ENCODE measurements at places on chromosomes 7 and 10. TPM values are rescaled to one million over a fixed set of nuclear protein-coding genes. Genes with fewer than 3 reads are reported as not detected.
A peak's percentile ranks its signal among the peaks of the same experiment; 100 is the strongest.

GRCh38 chr10:110081911-110082310 is 74.1 kb downstream of the ADD3 start:
- no peak for DNase-seq

GRCh38 chr7:118758582-118758981 is 534.1 kb downstream of the ANKRD7 start:
- DNase-seq, result no peak

- DNase-seq, result no peak
These were observed 38.4 kb downstream of the EEPD1 start for GRCh38 chr7:36191292-36191920.

GRCh38 chr10:15123749-15124184 is 26.6 kb downstream of the RPP38 start:
- DNase-seq, result no peak

DPP6 gene
- not detected for total RNA-seq

HMX3 gene
- total RNA-seq, result not detected

GIMAP4 gene
- total RNA-seq, result 335 TPM

GRCh38 chr10:43395571-43396060 is 13.4 kb downstream of the HNRNPF start:
- DNase-seq, result peak; percentile 24

- DNase-seq, result no peak
These were observed 7.0 kb downstream of the KNDC1 start for GRCh38 chr10:133166828-133167692.

SYNPO2L gene
- total RNA-seq, result not detected

PROSER2 gene
- total RNA-seq, result 0.27 TPM

GRCh38 chr10:126387931-126388911 is at the start of gene ADAM12:
Gene ADAM12 (minus strand): TSS chr10:126388477. CDS start chr10:126388145, 332 bp downstream.
- DNase-seq, result no peak

DNA sequence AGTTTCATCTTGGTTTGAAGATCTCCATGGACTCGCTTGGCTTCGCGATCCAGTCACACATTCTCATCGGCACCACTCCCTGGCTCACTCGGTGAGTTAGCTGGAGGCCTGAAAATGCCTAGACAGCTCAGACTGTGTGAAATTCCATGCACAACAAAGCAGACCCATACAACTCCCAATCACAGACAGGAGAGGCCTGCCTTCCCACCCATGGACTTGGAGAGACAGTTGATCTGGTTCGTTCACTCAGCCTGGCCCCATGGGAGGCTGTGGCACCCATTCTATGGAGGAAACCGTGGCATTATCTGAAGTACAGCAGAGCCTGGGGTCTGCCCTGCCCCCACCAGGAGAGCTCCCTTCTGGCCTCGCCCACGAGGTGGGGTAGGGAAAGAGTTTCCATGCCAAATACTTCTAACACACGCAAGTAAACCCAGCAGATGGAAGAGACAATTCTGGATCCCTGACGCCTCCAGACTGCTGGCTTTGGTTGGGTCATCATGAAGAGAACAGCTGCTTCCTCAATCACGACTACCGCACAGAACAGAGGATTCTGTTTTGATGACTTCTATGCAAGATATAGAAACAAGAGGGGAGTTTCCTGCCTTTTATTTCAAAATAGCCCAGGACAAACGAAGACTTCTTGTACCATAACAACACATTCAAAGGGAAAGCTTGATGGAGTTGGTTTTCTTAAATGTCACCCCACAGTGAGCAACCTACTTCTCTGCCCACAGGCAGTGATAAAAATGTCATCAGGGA is 15.9 kb downstream of the FAM53B start:
- no peak for DNase-seq

OR9A2 gene
- total RNA-seq, result not detected

GRCh38 chr7:34220506-34221185 is 315.3 kb downstream of the BMPER start:
- DNase-seq, result no peak

- DNase-seq, result peak; percentile 81
These were observed 26.4 kb downstream of the HIF1AN start for GRCh38 chr10:100562008-100562672.

GRCh38 chr10:117391436-117392205 is 16.4 kb upstream of the PDZD8 start:
- DNase-seq, result no peak

GRCh38 chr7:148304083-148304335 is 286.6 kb upstream of the C7orf33 start:
- no peak for DNase-seq

DNA sequence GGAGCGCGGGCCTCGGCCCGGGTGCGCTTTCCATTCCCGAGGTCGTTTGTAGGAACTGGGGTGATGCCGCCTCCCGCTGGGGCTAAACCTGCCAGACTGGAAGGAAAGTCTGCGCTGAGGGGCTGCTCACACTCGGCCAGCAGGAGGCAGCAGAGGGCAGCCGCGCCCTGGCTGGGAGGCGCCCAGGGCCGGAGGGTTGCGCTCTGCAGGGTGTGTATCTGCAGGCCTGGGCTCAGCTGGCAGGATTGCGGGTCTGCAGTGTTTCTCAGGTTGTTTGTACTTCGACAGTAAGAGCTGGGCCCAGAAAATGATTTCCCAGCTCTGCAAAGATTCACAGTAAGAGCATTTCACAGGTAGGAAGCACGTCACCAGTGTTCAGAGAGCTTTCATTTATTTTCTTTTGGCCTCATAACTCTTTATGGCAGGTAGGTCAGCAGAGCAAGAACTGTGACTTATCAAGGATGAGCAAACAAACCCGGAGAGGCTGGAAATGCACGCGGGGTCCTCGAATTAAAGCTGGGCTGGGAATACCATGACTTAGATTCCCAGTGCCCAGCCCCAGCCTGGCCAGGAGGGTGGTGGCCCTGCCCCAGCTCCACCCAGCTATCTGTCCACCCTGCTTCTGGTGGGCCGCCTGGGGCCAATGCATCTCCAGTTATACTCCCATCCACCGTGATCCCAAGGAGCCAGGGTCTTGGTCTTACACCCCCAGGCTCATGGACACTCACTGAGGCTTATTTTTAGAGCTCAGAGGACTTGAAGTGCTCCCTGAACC is 15.2 kb upstream of the PPP2R2D start:
- peak; percentile 84 for DNase-seq

DNA sequence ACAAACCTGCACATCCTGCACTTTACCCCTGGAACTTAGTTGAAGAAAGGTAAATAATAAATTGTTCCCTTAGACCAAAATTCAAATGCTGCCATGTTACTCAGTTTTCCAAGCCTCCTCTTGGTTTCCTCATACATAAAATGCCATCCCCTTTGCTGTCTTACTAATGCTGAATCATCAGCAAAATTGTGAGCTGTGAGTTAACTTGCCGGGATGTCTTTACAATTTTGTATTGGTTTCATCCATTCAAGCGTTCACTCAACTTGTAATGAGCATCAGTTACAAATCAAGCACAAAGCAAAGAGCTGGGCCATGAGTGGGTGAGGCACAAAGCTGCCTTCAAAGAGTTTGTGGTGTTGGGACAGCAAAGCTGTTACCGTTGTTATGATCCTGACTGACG is 395.8 kb upstream of the ZMIZ1 start:
- no peak for DNase-seq

DNA sequence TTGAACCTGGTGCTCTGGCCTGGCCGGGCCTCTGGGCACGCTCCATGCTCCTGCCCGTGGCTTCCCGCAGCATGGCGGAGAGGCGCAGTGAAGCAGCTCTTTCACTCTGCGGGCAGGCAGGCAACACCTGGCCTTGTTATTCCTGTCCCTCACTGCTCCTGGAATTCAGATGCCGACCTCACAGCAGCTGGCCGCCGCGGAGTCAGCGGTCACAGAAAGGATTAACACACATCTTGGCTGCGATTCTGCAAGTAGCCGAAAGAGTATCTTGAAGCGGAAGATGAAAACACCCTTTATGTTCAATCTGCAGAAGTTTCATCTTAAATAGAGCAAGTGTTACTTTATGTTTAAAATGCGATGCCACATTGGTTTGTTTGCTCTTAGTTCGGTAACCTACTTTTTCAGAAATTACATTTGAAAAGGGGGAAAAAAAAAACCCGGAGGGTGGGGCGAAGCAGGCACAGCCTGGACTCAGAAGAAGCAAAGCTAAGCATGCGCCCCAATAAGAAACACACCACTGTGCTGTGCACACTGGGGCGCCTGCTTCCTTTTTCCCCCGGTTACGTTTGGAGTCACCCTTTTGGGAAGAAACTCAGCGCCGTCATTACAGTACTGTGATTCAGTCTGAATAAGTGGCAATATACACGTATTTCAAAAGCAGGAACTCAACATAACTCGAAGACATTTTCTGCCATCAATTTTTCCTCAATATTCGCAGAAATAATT is 42.3 kb downstream of the BRI3 start:
- no peak for DNase-seq

GRCh38 chr10:122168101-122168500 is 103.0 kb upstream of the BTBD16 start:
- DNase-seq, result no peak

DNA sequence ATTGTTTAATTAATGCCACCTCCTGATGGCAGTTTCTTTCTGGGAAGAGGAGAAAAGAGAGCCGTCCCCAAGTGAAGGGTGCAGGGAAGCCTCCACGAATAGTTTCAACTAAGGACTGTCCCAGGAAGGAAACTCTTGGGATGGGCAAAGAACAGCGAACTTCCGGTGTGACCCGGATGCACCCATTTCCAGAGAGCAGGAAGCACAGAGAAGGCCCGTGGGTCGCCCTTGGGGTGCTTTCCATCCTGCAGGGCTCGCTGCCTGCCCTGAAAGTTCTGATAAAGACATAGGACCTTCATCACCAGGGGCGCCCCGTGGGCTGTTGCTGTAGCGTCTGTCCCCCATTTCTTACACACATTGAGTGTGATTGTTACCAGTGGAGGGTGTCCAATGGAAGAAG is 27.0 kb downstream of the GTF2I start:
- no peak for DNase-seq

DNA sequence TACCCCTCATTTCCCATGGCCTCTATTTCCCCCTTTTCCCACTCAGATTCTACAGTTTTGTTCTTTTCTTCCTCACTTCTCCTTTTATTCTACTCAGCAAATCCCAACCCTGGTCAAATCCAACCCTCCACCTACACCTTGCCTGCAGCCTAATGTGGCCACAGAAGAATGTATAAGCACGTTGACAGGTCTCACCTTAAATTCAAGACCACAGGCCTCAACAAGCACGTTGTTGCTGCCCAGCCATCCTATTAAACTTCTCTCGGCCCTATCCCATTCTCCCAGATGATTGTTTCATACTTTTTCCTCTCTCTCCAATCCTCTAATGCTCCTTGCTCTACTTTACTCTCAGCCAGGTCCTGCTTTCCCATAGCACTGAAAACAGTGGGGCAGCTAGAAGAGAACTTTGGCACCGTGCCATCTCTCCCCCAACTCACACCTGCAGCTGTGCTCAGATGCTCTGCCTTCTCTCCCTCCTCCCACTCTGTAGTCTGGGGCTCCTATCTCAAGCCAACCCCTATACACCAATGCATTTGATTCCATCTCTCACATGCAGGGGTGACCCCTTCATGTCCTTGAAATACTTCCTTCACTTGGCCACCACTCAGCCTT is 6.8 kb upstream of the EIF3A start:
- DNase-seq, result no peak

DNA sequence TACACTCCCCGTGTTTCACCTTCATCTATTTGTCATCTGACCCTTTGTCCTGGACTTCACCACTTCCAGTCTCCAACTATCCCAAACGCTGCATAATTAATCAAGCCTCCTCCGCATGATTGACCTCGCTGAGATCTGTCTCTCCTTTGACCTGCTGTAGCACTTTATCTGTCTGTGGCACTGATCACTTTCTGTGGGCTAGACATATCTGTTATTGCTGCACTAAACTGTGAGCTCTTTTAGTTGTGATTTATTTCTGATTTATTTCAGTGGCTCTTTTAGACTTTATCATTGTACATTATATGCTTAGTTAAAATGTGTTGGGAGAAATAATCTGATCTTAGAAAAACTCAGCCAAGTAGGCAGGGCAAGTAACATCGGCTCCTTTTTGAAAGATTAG is 91.9 kb upstream of the GATA3 start:
- no peak for DNase-seq

PRKCQ gene
- 62.6 TPM for total RNA-seq

GRCh38 chr10:11639849-11640764 is 28.7 kb upstream of the USP6NL start:
- no peak for DNase-seq

STMP1 gene
- total RNA-seq, result 25.2 TPM

- DNase-seq, result no peak
These were observed 406.1 kb upstream of the AUTS2 start for GRCh38 chr7:69192134-69192533.

All from activated CD4-positive, alpha-beta T cell treated with anti-CD3 and anti-CD28 coated beads, Interleukin-2, amount 10 ng/mL, durations not matched to agents 7 days and 5 days (primary cell).